Cerebellum (tissue), 4 donors: ENCODE measurements at places on chromosomes 4 and X.

DNA sequence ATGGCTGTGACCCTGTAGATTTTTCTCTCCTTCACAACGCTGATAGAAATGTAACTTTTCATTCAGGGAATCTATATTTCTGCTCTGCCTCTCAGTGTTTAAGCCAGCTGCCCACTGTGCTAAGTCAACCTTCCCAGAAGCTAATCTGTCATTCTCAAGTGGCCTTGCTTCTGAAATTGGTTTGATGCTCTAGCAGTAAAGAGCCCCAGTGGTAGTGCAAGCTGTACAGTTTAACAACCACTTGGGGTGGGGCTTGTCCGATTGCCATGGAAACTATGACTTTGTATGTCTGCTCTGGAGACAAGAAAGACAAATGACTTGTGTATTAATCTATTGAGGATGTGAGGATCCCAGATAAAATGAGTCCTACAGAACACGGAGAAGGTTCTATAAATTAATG is 620.9 kb upstream of the GALNT7 start:
- DNase-seq = no peak

GRCh38 chr4:160375772-160376452 is 1273.0 kb downstream of the RAPGEF2 start:
- DNase-seq = no peak

GRCh38 chrX:44949125-44949524 is 76.1 kb downstream of the KDM6A start:
- no peak for DNase-seq

DNA sequence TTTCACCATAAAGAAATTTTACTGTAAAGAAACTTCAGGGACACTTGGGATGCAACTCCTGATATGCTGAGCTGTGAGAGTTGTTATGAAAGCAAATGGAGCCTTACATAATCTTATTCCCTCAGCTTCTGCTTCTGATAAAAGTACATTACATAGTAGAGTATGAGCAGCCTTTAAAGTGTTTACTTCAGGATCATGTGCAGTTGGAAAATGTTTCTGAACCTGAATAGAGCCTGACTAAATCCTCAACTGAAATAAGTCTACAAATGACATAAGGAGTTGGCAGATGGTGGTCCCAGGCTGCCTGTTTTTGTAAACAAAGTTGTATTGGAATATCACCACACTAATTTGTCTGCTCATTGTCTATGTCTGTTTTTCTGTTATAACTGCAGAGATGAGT is 19.3 kb downstream of the RASSF6 start:
- no peak for DNase-seq

DNA sequence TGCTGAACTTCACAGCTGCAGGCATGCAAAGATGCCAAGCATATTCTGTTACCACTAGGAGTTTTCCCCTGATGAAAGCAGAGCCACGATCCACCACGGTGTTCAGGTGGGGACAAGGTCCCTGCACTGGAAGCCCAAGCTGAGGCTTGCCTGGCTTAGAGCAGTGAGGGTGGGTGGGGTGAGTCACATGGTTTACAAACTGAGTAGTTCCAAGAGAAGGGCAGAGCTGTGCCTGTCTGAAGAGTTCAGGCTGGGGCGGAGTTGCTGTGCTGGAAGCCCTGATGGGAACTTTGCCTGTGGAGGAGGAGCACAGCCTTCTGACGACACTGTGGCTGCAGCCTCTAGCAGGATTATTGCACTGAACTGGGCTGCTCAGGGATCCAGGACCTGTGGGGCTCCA is 45.5 kb downstream of the FAM9B start:
- DNase-seq = no peak

DNA sequence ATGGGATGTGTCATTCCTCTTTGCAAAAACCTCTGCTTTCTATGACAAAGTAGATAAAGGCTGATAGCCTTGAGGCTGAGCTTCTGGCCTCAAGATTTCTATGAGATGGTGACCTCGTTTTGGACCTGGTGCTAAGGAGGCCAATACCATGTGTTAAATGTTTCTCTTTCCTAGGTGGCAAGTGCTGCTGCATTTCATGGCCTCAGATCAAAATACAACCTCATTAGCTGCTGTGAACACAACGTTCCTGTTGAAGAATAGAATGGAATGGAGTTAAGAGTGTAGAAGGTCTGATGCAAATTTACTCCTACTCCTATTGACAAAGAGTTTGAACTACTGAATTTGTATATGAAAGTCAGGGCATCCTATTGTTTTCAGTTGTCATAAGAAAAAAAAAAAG is 112.0 kb downstream of the C4orf51 start:
- no peak for DNase-seq

DNA sequence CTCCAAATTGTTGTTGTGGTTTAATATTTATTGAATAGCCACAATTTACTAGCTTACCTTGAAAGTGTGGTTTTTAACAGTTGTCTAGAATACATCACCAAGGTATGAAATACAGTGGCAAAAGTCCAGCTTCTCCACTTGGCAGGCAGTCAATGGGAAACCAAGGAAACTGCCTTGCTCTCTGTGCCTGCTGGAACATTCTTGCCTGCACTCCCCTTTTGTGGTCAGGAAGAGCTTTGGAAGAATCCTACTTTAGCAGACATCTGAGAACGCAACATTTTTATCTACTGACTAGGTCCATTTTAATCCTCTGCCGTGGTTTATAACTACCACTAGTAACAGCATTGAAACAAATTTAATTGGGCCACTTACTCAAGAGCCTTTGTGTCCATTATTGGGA is 64.5 kb downstream of the TENM3 start:
- DNase-seq = no peak

DNA sequence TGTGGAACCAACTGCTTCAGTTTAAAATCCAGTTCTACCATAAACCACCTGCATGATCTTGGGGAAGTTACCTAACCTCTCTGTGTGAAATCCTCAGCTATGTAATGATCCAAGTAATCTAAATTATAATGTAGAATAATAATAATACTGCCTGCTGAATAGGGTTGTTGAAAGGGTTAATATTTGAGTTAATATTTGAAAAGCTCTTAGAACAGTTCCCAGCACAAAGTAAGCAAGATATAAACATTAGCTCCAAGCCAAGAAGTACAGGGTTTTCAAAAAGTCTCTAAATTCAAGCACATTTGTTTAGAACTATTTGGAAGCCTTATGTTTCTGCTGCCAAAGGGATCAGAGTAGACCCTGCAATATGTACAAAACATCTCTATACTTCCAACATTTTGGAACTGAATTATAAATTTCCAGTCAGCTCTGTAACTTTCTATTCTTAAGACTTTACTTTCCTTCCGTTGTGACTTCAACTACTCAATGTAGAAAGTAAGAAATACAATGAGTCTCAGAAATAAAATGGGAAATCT is 76.7 kb upstream of the FAM9C start:
- no peak for DNase-seq

DNA sequence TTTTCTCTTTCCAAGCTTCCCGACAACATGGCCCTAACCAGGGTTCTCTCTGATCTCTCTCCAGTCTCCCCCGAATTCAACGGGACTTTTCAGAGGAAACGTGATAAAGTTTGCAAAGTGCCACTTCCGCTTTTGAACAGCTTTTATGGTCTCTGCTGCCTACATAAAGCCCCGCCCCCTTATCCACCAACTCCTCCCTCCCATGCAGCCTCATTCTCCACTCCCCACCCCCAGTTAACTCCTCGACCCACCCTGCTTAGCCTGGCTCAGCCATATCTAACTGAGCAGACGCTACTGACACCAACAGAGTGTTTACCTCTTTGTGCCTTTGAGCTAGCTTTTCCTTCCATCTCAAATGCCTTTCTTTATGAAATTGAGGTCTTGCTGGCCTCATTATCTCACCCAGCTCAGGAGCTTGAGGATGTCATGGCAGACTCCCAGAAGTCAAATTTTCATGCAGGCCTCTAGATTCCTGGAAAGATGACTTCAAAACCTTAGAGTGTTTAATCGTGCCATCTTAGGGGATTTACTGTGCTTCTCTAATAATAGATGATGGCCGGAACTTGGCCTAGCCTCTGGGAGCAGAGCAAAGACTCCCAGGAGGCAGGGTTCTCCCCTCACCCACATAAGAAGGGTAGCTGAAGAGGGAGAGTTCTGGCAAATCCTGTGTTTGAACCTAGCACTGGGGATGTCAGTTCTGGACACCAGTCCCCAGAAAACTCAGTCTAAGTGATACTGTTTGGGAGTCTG is 606.0 kb downstream of the BCOR start:
- no peak for DNase-seq

- DNase-seq = no peak
Observed at GRCh38 chrX:19350941-19351384, 7.2 kb downstream of the PDHA1 start.

DNA sequence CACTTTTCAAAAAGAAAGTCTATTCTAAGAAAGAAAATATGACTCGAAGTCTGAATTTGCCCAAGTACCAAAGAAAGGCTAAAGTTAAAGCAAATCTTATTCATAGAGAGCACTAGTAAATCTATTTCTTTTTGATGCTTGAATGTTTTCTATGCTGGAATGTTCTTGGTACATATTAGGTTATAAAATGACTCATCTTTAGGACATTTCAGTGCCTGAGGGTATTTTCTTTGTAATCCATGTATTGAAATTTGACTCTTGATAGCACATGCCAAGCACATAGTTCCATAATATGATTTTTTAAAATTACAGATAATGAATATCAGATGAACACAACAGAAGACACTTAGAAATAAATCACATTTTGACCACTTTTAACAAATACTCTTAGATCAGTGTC is 232.8 kb downstream of the TRIML1 start:
- no peak for DNase-seq

- no peak for DNase-seq
Observed at GRCh38 chr4:7254736-7255487, 62.6 kb downstream of the SORCS2 start.

DNA sequence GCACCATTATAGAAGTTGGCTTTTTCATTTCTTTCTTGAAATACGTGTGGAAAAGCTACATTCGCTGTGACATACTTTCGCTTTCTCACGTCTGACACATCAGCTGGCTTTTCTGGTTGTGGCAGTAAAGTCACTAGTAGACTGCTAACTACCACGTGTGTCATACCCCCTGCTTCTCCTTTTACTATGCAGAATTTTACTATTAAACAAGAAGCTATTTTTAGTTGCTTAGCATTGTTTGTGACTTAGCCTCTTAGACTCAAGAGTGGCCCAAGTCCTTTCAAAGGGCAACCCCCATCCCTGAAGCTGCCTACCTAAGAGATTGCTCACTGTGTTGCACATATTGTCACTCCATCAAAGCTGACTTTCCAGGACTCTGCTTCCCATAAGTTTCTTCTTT is 2.1 kb upstream of the IL2 start:
- DNase-seq = no peak

DNA sequence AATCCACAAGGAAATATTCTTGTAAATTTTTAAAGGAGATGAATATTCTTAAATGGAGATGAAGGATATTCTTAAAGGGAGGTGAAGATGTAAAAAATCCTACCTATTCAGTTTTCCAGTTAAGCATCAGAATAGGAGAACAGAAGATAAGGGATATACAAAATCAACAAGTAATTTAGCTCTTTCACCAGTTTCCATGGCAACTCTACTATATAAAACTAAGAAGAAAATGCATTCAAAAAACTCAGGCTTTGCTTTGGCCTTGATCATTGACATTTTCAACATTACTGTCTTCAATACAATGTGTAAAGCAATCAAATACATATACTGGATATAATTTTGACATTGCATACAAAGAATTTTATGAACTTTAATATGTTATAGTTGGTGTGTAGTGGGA is 622.7 kb upstream of the GRID2 start:
- no peak for DNase-seq

GRCh38 chrX:13015536-13016236 is 28.7 kb downstream of the FAM9C start:
- DNase-seq = no peak

- no peak for DNase-seq
Observed at GRCh38 chr4:85864259-85865205, 389.6 kb downstream of the ARHGAP24 start.
